ENCODE measurements at places on chromosomes 12 and 14.

DNA sequence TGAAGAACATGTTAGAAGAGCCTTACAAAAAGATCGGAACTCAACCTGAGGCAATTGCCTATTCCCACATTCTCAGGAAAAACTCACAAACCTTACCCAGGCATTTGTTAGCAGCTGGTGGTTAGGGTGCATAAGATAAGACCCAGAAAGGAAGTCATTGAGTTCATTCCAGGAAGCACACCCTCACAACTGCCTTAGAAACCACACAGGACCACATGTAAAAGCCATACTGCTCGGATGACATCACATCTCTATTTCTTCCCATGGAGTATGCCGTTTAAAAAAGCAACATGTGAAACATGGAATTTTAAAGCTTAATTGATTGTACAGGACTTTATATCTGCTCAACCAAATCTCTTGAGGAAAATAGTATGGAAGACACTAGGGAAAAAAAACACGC lies 411.2 kb downstream of the DAD1 start:
- DNase-seq = no peak

- DNase-seq = no peak
These were observed 11.1 kb upstream of the NEMF start for GRCh38 chr14:49863487-49864281.

DNA sequence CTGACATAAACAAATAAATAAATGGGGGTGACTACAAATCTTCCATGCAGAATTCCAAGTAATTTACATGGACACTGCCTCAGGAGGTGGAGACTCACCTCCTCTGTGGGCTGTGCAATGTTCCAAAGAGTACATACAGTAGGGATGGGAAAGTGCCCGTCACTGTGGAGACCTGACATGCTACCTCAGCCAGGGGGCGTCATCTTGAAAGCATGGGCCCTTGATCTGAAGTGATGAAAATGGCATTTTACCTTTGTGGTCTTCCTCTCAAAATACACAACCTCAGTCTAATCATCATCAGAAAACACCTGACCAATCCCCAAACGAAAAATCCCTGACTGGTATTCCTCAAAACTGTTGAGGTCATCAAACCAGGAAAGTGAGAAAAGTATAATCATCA lies 48.4 kb downstream of the ANAPC7 start:
- no peak for DNase-seq

DNA sequence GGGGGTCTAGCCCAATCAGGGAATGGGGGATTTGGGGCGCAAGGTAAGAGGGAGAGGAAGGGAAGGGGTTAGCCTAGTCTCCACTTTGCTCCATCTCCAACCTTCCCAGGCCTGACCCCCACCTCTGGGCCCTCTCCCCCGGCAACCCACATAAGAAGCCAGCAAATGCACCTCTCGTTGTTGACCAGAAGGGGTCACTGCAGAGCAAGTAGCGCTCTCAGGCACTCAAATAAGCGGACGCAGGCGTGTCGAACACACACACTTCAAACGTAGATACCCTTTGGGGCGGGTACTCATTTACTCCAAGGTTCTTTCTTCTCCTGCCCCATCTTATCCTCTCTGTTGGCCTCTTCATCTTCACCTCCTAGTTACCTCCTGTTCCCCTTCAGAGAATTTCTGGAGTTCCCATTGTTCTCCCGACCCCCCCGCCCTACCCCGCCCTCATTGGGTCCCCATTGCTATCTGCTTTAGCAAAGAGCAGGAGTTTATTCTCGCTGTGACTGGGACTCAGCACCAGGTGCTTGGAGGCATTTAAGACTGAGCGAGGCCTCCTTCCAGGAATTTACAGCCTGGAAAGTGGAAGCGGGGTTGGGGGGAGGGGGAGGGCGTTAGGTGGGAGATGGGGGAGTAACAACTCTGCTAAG lies 1.5 kb upstream of the SRRM4 start:
- peak; percentile 9 for DNase-seq

DNA sequence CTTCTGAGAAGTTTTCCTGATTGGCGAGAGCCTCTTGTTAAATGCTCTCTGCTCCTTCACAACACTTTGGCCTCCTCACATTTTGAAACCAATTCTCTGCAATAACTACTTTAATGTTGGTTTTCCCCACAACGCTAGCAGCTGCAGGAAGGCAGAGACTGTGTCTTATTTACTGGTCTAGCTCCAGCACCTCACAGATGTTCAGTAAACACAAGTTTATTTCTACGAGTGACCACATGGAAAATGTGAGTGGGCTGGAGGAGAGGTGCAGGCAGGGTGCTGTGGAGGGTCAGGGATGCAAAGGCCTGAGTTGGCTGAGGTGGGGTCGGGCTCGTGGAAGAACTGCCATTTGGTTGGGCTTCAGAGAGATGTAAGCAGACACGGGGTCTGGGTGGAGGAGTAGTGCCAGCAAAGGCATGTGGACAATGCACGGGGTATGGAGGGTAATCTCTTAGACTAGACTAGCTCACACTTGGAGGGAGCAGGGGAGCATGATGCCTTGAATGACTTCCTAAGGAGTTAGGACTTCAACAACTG lies 117.4 kb upstream of the RTL1 start:
- DNase-seq = no peak

- DNase-seq = no peak
These were observed 629.5 kb downstream of the TRHDE start for GRCh38 chr12:72901685-72902084.

GRCh38 chr14:20823859-20824258 lies 21.2 kb upstream of the RNASE1 start:
- DNase-seq = no peak

DNA sequence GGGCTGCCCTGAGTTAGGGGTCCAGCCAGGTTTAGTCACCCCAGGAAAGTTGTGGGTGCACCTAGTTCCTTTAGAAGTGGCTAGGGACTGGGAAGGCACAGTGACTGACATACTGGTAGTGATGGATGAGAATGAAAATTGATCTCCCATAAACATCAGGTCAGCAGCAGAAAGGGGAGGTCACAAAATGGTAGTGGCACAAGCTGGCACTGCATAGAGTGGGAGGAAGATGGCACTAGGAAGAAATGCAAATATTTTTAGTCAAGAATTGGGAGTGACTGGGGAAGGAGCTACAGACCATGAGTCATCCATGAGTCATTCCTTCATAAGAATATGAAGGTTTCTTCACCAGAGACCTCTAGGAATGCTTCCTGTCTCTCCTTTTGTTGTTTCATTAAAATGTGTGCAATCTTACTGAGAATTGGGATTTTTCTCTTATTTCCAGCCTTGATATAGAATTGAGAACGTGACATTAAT lies 198.3 kb upstream of the AMIGO2 start:
- no peak for DNase-seq

Data from activated CD4-positive, alpha-beta T cell treated with anti-CD3 and anti-CD28 coated beads, Interleukin-2, amount 50 U/mL, for 48 hours (primary cell).